ENCODE measurements at places on chromosomes 2 and 18. TPM values are rescaled to one million over a fixed set of nuclear protein-coding genes. Genes with fewer than 3 reads are reported as not detected.

DNA sequence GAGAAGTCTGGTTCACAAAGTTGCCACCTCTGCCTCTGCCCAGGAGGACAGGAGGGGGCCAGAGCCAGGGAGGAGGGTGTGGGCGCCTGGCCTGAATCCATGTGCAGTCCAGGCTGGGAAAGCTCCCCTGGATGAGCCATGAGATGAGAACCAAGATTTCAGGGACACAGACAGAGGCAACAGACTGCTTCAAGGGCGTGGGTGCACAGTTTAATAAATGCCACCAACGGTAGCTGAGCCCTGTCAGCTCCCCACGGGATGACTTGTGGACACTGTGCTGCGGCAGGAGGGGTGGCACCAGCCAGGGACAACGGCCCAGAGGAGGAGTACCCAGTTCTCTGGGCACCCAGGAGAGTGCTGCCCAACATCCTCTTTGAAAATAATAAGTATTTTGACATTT, 15.2 kb downstream of the CAPG start:
- H3K4me3 ChIP-seq, result no peak overlapping the region
- no peaks in the 10 kb centered on the region for H3K27me3 ChIP-seq
- H3K36me3 ChIP-seq, result peaks cover 50% of the 10 kb centered on the region
- DNase-seq, result no peak
- peaks cover 23% of the 10 kb centered on the region for H3K4me1 ChIP-seq

LOXHD1 gene
- total RNA-seq, result not detected

- H3K27ac ChIP-seq, result no peak overlapping the region
- H3K27me3 ChIP-seq, result no peaks in the 10 kb centered on the region
- no peak for DNase-seq
- no peaks in the 10 kb centered on the region for H3K36me3 ChIP-seq
Measured at GRCh38 chr2:16085073-16085472, 144.7 kb downstream of the MYCN start.

DNA sequence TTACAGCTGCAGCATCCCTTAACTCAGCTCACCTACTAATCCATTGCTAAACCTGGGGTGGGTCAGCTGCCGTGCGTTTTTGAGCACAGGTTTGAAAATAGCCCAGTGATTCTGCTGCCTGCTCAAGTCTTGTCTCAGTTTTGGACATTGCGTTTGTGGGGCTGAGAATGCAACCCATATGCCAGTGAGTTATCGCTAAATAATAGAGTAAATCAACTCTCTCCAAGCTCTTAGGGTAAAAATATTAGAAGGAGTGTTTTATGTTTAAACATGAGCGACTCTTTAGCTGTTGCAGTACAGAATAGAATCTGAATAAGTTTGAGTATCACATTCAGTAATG, 2.1 kb downstream of the TSHZ1 start:
- peak overlapping the region; percentile 71 for H3K27ac ChIP-seq
- no peaks in the 10 kb centered on the region for H3K27me3 ChIP-seq
- peaks cover 62% of the 10 kb centered on the region for H3K4me1 ChIP-seq
- H3K4me3 ChIP-seq, result peak overlapping the region; percentile 72

DNA sequence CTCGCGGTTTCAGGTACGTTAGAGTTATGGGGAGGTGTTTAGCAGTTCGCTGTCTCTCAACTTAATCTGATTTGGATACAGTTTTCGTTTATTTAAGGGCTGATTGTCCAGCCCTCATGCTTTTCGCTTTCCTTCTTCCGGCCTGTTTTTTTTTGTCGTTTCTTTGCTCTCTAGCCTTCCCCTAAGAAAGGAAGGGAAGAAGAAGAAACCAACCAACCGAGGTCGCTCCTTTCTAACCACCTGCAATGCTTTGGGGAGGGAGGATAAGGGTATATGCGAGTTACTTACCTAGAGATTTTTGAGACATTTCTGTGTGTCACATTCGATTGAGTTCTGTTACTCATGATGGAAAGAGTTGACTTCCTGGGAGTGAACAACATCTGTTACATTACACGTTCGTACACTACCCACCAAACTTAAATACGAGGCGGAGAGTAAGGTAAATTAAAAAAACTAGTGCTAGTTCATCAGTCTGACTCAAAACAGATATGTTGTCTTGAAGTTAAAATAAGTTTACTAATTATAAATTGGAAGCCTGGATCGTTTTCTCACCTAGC, 918 bp downstream of the EIF5B start:
- H3K27ac ChIP-seq, result no peak overlapping the region
- H3K27me3 ChIP-seq, result no peaks in the 10 kb centered on the region
- H3K36me3 ChIP-seq, result peaks cover 9% of the 10 kb centered on the region
- peaks cover 53% of the 10 kb centered on the region for H3K4me1 ChIP-seq

GRCh38 chr2:9640403-9641104, 9.8 kb upstream of the YWHAQ start:
- no peak overlapping the region for H3K4me3 ChIP-seq
- DNase-seq, result no peak
- peaks cover 1% of the 10 kb centered on the region for H3K27me3 ChIP-seq
- H3K36me3 ChIP-seq, result no peaks in the 10 kb centered on the region

- no peak overlapping the region for H3K27ac ChIP-seq
- no peak overlapping the region for H3K4me3 ChIP-seq
- no peaks in the 10 kb centered on the region for H3K27me3 ChIP-seq
- DNase-seq, result no peak
- H3K36me3 ChIP-seq, result peaks cover 4% of the 10 kb centered on the region
Measured at GRCh38 chr2:72378753-72379348, 231.2 kb upstream of the CYP26B1 start.

DNA sequence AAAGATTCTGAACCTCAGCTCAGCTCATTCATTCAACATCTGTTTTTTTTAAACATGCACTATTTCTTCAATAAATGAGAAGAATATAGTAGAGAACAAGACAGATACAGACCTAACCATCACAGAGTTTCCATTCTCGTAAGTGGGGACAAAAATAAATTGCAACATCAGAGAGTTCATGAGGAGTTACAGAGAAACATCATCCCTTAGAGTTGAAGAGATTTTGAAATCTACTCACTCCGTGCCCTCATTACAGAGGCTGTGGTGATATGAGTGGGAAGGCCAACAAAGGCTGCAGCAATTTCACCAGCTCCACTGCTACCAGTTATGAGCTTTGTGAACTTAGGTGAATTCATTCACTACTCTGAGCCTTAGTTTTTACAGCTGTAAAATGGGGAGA, 399.3 kb downstream of the BCL11A start:
- no peaks in the 10 kb centered on the region for H3K36me3 ChIP-seq
- H3K27ac ChIP-seq, result no peak overlapping the region
- H3K27me3 ChIP-seq, result no peaks in the 10 kb centered on the region
- H3K4me3 ChIP-seq, result no peak overlapping the region

THADA gene
- 25.8 TPM for total RNA-seq

DNA sequence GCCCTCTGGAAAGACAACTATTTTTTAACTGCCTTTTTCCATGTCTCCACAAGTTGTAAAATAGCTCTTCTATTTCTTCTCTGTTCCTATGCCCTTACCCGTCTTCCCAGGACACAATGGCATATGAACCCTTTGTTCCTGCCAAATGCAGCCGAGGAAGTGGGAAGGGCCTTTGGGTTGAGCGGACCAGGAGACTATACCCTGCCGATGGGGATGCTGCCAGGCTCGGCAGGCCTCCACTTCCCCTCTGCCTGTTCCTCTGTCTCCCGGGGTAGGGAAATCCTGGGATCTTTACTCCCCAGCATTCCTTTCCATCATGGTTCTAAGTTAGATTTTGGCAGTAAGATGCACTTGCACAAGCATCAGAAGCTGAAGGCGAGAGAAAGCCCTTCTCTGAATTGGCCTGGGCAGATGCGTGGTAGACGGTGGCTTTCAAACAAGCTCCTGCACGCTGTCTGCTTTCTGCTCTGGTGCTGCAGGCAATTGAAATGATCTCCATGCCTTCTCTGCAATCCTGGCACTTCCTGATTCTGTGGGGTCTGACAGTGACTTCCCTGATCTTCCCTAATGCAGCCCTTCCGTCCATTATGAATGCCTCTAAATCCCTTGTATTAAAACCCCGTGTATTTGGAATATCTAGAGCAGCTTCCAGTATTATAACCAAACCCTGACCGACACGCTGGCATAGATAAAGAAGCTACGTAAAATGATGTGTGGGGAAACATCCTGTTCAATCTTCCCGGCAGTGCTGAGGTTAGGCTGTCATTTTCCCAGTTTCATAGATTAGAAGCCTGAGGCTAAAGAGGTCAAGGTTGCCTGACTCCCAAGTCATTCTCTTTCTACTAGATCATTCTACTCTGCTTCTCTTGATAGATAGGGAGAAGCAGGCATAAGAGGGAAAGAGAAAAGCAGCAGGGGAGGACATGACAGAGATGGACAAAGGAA, 69.8 kb downstream of the MCFD2 start:
- H3K4me1 ChIP-seq, result no peaks in the 10 kb centered on the region
- no peak overlapping the region for H3K27ac ChIP-seq
- no peak overlapping the region for H3K4me3 ChIP-seq
- H3K27me3 ChIP-seq, result peaks cover 18% of the 10 kb centered on the region
- no peak for DNase-seq

DNA sequence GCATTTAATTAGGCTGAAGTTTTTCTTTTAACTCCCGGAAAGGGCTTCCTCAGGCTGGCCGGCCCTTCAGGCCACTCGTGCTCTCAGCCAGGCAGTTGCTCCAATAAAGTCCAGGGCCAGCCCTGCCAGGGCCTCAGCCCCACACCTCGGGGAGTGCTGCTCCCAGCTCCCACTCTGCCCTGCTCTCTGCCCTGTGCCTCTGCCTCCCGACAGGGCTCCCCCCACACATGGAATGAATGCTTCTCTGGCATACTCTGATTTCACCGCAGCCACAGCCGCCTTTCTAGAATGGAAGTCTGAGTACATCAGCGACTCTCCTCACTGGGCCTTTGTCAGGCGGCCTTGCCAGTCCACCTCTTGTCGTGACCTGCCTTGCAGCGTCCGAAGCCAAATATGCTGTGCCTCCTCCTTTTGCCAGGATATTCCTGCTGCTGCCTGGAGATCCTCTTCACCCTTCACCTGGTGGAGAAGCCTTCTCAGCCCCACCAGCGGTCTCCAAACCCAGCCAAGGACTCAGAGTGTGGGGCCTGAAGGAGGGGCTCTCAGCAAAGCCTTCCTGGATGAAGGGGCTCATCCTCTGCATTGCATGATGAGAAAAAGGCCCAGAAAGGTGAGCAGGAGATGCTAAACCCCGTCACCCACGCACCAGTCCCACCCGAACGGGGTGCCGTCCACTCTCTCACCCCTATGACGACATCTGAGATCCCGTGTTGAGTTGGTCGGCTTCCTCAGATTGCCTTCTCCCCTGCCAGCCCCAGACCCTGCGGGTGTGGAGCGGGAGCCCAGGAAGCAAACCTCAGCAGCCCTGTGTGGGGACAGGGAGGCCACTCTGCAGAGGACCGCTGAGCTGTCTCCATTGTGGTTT, 472.7 kb upstream of the HS6ST1 start:
- H3K4me3 ChIP-seq, result no peak overlapping the region
- DNase-seq, result peak; percentile 10
- H3K4me1 ChIP-seq, result no peaks in the 10 kb centered on the region
- no peaks in the 10 kb centered on the region for H3K27me3 ChIP-seq

GRCh38 chr2:42351864-42352263, 9.2 kb downstream of the COX7A2L start:
- no peak for DNase-seq
- H3K36me3 ChIP-seq, result peaks cover 57% of the 10 kb centered on the region
- H3K27ac ChIP-seq, result no peak overlapping the region
- peaks cover 21% of the 10 kb centered on the region for H3K4me1 ChIP-seq
- no peaks in the 10 kb centered on the region for H3K27me3 ChIP-seq

DNA sequence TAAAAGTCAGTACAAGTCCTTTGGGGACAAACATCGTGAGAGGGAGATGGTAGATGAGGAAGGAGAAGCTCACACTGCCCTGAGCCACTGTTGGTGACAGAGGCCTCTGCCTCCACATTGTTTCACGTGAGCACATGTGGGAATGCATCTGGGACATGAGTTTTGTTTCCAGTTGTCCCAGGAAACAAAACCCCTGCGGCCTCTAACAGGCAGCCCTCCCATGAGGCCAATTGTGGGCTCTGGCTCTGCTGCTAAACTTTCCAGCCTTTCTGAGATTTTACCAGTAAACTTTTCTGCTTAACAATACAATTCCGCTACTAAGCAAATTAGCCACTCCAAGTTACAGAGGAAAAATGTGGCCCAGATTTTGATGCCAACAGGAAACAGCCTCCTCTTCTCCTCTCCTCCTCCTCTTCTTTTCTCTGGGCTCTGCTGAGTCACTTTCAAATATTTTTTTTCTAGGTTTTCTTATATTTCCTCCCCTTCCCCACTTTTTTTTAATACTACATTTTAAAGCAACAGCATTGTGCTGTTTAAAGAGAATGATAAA, 23.4 kb upstream of the LRRC30 start:
- H3K4me3 ChIP-seq, result no peak overlapping the region
- H3K4me1 ChIP-seq, result no peaks in the 10 kb centered on the region
- no peak for DNase-seq
- H3K36me3 ChIP-seq, result no peaks in the 10 kb centered on the region

- no peaks in the 10 kb centered on the region for H3K36me3 ChIP-seq
- DNase-seq, result no peak
- no peak overlapping the region for H3K4me3 ChIP-seq
- H3K27me3 ChIP-seq, result peaks cover 5% of the 10 kb centered on the region
- H3K4me1 ChIP-seq, result peaks cover 24% of the 10 kb centered on the region
Measured at GRCh38 chr18:59929621-59930295, 30.0 kb downstream of the PMAIP1 start.
